ENCODE measurements at places on chromosomes 13 and 19. TPM values are rescaled to one million over a fixed set of nuclear protein-coding genes. Genes with fewer than 3 reads are reported as not detected.
A peak's percentile ranks its signal among the peaks of the same experiment; 100 is the strongest.

- peaks cover 47% of the 10 kb centered on the region for H3K36me3 ChIP-seq
- peaks cover 46% of the 10 kb centered on the region for H3K4me1 ChIP-seq
- no peak for DNase-seq
- peak overlapping the region; percentile 99 for H3K27ac ChIP-seq
- H3K27me3 ChIP-seq, result no peaks in the 10 kb centered on the region
These were observed 772 bp downstream of the FAM174C start for GRCh38 chr19:1275976-1276627.

DNA sequence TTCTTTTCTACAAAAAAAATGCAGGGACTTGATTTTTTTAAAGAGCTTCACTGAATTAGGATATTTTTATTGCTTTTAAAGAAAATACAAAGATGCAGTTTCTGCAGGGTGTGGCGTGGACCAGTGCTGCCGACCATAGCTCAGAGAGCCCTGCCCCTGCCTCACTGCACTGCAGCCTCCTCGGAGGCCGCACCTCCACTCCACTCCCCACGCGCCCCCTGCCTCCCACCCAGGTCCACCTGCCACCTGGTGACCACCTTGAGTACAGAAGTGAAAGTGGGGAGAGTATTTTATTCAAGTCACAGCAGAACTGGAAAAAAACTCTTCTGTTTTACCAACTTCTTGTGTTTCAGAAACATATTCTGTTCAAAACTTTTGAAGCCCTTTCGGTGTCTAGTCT, 7.9 kb upstream of the F7 start:
- H3K36me3 ChIP-seq, result no peaks in the 10 kb centered on the region
- H3K4me1 ChIP-seq, result no peaks in the 10 kb centered on the region
- no peak overlapping the region for H3K27ac ChIP-seq
- no peak overlapping the region for H3K4me3 ChIP-seq

Gene GAS6
- 197 TPM for total RNA-seq

- H3K4me1 ChIP-seq, result peaks cover 21% of the 10 kb centered on the region
- DNase-seq, result no peak
- H3K4me3 ChIP-seq, result no peak overlapping the region
- no peak overlapping the region for H3K27ac ChIP-seq
- no peaks in the 10 kb centered on the region for H3K27me3 ChIP-seq
These were observed 8.9 kb downstream of the KHSRP start for GRCh38 chr19:6415591-6416190.

GRCh38 chr13:114019367-114019766, 45.5 kb upstream of the C13orf46 start:
- H3K27ac ChIP-seq, result no peak overlapping the region
- no peak for DNase-seq
- H3K4me1 ChIP-seq, result peaks cover 4% of the 10 kb centered on the region

DNA sequence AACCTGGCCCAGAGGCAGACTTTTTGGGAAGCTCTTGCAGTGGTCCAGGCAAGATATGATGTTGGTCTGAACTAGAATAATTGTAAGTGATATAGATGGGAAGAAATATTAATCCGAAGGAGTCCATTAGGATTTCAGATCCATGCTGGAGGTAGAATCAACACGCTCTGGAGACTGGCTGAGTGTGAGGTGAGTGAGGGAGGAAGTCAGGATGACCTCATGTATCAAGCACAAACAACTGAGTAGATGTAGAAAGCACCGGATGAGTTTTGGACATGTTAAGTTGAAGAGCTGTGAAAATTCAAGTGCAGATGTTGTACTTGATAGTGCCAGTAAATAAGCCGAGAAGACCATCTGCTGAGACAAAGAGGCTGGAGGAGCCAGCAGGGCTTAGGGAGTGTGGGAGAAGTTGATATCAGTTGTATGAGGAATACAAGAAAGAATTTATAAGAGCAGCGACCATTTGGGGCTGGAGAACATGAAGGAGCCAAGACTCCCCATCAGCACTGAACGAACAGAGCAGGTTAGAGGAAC, 5.3 kb upstream of the CNMD start:
- peaks cover 4% of the 10 kb centered on the region for H3K4me1 ChIP-seq
- H3K27ac ChIP-seq, result no peak overlapping the region
- no peaks in the 10 kb centered on the region for H3K27me3 ChIP-seq
- DNase-seq, result no peak

Gene NOTCH3
- 53.9 TPM for total RNA-seq

DNA sequence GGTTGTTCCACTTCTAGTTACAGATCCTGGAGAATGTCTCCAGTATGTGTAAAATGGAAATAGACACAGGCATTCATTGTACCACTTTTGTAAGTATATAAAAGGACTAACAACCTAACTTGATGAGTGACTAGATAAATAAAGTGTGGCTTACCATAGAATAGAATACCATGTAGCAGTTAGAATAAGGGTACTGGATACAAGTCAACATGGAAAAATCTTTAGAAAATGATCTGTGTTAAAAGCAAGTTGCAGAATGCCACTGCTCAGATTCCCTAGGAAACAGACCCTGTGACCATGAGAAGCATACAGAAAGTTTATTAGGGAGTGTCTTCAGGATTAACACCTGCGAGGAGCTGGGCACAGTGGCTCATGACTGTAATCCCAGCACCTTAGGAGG, 25.9 kb upstream of the RNASEH2B start:
- DNase-seq, result no peak
- no peak overlapping the region for H3K27ac ChIP-seq
- no peak overlapping the region for H3K4me3 ChIP-seq
- no peaks in the 10 kb centered on the region for H3K4me1 ChIP-seq
- no peaks in the 10 kb centered on the region for H3K36me3 ChIP-seq
- no peaks in the 10 kb centered on the region for H3K27me3 ChIP-seq

Gene IGFL1
- total RNA-seq, result not detected

GRCh38 chr19:51399231-51399630, 8.8 kb upstream of the C19orf84 start:
- no peak for DNase-seq
- H3K27ac ChIP-seq, result no peak overlapping the region
- H3K4me1 ChIP-seq, result peaks cover 5% of the 10 kb centered on the region
- no peak overlapping the region for H3K4me3 ChIP-seq
- no peaks in the 10 kb centered on the region for H3K27me3 ChIP-seq

- H3K27ac ChIP-seq, result peak overlapping the region; percentile 95
- no peaks in the 10 kb centered on the region for H3K27me3 ChIP-seq
- peaks cover 23% of the 10 kb centered on the region for H3K36me3 ChIP-seq
- peak; percentile 64 for DNase-seq
- H3K4me1 ChIP-seq, result peaks cover 25% of the 10 kb centered on the region
- H3K4me3 ChIP-seq, result peak overlapping the region; percentile 83
These were observed 792 bp upstream of the LENG8 start for GRCh38 chr19:54448040-54448773.

DNA sequence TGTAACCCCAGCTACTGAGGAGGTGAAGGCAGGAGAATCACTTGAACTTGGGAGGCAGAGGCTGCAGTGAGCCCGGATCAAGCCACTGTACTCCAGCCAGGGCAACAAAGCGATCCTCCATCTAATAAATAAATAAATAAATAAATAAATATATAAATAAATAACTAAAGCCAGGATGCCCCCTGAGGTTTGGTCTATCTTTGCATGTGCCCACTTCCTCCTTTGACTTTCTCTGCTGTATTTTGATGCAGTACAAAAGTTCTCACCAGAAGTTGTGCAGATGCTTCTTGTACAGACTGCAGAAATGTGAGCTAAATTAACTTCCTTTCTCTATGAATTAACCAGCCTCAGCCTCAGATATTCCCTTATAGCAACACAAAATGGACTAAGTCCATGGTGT, 6.5 kb upstream of the N4BP2L2 start:
- H3K36me3 ChIP-seq, result no peaks in the 10 kb centered on the region
- H3K27ac ChIP-seq, result no peak overlapping the region
- DNase-seq, result no peak
- H3K27me3 ChIP-seq, result no peaks in the 10 kb centered on the region

Gene SNRNP70
- 253 TPM for total RNA-seq

DNA sequence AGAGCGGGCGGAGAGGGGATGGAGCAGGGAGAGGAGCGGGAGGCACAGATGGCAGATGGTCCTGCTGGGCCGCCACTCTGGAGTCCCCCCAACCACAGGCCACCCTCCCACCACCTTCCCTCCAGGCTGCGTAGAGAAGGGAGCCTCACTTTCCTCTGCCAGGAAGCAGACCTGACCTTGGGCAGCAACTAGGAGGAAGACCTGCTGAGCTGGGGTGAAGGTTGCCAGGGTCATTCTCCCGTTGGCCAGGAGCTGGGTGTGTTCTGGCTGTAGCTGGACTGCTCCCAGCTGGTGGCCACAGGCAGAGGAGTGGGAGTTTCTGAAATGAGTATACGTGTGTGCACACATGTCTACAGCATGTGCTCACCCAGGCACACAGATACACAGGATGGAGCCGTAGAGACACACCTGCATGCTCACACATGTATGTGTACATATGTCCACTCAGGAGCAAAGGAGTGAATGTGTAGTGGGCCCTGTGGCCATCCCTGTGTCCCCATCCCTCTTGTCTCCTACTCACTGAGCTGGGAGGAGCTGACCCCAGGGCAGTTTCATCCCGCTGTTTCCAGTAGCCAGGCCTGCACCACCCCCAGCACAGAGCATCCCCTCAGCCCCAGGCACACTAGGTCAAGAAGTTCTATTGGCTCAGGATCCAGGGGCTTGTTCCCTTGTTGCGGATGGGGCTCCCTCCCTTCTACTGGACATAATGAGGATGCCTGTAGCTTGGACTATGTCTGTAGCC, 53.0 kb downstream of the CHST8 start:
- no peaks in the 10 kb centered on the region for H3K4me1 ChIP-seq
- DNase-seq, result no peak
- H3K27ac ChIP-seq, result no peak overlapping the region
- no peaks in the 10 kb centered on the region for H3K36me3 ChIP-seq

GRCh38 chr19:46423188-46423587, 5.5 kb downstream of the PNMA8C start:
- DNase-seq, result no peak
- no peaks in the 10 kb centered on the region for H3K27me3 ChIP-seq
- no peaks in the 10 kb centered on the region for H3K36me3 ChIP-seq
- peaks cover 7% of the 10 kb centered on the region for H3K4me1 ChIP-seq

Gene RRAS
- total RNA-seq, result 27.0 TPM

Gene ZNF584
- 27.2 TPM for total RNA-seq

Gene SLC6A16
- 2.1 TPM for total RNA-seq

DNA sequence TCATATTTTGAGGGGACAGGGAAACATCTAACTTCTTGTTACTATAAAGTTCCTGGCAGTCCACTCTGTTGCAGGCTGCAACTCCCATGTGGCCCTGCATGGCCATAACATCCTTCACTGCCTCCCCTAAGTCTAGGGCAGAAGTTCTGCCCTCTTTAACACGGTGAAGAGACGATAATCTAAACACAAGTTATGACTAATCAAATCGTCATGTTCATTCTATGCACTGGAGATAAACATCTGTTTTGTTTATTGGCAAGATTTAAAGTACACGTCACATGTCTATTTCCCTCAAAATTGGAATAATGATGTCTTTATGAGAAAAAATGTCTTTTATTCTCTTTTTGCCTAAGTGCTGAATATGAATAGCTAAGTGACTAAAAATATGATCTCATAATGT, 1629.4 kb downstream of the PCDH9 start:
- H3K4me1 ChIP-seq, result no peaks in the 10 kb centered on the region
- no peaks in the 10 kb centered on the region for H3K36me3 ChIP-seq
- no peak overlapping the region for H3K4me3 ChIP-seq
- no peak for DNase-seq

DNA sequence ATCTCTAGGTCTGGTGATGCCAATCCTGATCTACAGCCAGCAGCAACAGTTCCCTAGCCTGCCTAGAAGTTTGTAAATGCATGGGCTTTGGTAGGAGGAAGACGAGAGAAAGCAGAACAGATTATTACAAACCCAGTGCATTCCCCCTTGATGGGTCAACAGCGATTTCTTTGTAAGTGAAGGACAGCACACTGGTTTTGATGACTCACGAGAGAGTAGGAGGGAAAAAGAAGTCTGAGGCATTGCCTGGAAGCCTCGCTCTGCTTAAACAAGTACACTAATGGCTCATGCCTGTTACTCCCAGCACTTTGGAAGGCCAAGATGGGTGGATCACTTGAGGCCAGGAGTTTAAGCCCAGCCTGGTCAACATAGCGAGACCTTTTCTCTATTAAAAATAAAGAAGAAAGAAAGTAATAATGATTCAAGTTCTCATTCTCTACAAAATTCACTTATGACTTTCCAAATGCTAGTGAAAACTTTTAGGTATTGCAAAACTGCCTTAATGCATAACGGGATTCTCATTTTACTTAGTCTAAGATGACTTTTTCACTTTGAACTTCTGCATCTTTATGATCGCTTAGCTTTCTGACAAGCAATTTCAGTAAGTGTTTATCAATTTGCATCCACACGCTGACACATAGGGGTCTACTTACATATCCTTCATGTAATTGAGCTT, 47.7 kb upstream of the USPL1 start:
- no peaks in the 10 kb centered on the region for H3K27me3 ChIP-seq
- DNase-seq, result no peak
- no peaks in the 10 kb centered on the region for H3K36me3 ChIP-seq
- H3K4me1 ChIP-seq, result peaks cover 4% of the 10 kb centered on the region
- H3K4me3 ChIP-seq, result no peak overlapping the region

DNA sequence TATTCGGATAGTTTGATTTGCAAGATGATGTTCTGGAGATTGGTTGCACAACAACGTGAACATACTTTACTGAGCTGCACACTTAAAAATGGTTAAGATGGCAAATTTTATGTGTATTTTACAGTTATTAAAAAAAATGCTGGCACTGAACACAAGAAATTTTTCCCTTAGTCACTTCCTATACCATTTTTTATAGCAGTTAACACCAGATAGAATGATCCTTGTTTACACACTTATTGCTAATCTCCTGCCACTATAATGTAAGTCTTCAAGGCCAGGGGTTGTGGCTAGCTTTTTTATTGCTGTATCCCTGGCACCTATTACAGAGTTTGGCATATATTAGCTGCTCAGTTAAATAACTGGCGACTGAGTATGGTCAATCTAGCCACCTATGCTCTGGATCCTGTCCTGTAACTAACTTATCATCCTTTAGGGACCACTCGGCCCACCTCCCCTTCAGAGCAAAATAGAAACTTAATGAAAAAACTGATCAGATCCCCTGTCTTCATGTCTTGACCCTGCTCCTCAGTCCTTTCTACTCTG, 2.0 kb upstream of the EBPL start:
- H3K4me3 ChIP-seq, result no peak overlapping the region
- no peaks in the 10 kb centered on the region for H3K36me3 ChIP-seq
- H3K27me3 ChIP-seq, result no peaks in the 10 kb centered on the region
- no peak for DNase-seq
- H3K27ac ChIP-seq, result no peak overlapping the region

DNA sequence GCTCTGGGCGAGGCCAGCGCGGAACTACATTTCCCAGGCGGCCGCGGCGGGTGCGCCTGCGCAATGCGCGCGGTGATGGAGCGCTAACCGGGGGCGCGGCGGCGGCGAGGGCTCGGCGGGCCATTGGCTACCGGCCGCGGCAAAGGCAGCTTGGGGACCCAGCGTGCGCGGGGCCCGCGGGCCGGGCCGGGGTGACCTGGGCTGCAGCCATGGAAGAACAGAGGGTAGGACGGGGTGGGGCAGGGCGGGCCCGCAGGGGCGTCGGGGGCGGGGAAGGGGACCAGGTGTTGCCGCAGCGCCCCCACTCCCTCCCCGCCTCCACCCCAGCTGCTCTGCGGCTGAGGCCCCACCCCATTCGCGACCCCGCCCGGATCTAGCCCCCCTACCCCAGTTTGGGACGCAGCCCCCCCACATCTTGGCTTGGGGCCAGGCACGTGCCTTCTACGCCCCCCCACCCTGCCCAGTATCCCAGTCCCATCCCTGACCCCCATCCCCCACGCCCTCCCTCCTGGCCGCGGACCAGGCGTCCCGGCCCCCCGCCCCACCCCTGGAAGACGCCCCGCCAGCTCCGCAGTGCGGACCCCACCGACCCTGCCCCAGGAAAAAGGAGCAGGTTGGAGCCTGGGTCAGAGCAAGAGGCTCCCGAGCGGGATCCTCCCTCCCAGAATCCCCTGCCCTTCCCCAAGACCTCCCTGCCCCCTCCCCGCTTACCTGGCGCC, at the start of gene FSD1:
FSD1 (plus strand) TSS at position 61 of the 719 bp plus-strand sequence; CDS start at position 210, 149 bp downstream.
- no peaks in the 10 kb centered on the region for H3K4me1 ChIP-seq
- no peak within 1 kb of the TSS for H3K4me3 ChIP-seq
- no peak for DNase-seq
- H3K27me3 ChIP-seq, result no peaks in the 10 kb centered on the region
